Activated CD4-positive, alpha-beta T cell treated with anti-CD3 and anti-CD28 coated beads, Interleukin-2, amount 10 ng/mL, durations not matched to agents 24 days and 14 days (primary cell): ENCODE measurements at places on chromosomes 5 and 9. TPM values are rescaled to one million over a fixed set of nuclear protein-coding genes. Genes with fewer than 3 reads are reported as not detected.
A peak's percentile ranks its signal among the peaks of the same experiment; 100 is the strongest.

ZFP62 gene
- 26.7 and 28.0 TPM in 2 replicates for total RNA-seq

FCN2 gene
- total RNA-seq = not detected in 2 replicates

ZNF658 gene
- total RNA-seq = 2.0 and 2.6 TPM in 2 replicates

- DNase-seq = no peak
Measured at GRCh38 chr9:130001190-130001589, 41.8 kb downstream of the FNBP1 start.

DNA sequence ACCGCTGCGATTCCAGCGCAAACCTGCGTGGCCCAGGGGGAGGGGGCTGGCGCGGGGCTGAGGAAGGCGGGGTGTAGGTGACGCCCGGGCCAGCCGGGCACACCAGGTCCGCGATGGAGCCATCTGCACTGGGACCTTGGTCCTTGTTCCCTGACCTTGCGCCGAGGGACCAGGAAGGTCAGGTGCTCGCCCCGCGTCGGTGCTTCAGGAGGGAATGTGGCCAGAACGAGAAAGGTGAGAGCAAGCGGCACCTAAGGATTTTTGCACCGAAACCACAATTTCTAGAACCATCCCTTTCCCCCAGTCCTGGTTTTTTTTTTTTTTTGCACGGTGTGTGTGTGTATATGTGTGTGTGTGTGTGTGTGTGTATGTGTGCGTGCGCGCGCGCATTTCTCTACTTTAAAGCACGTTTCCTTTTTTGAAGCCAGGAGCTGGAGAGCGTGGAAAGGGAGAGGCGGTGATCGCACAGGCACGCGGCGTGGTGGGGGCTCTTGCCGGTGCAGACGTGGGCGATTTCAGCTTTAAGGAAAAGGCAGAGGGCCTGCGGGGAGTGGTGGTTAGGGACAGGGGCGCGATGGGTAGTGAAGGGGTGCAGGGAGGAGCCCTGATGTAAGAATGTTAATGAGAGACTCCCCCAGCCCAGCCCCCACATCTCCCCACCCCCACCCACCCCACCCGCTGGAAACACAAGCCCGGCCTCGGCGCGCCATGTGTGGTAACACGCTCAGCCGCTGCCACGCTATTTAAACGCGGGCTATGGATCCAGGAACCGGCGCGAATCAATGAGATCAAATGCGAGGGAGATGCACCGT lies at the start of gene NPR3:
Gene NPR3, plus strand, starts transcription at position 772 of the 812 bp plus-strand sequence. CDS start 456 bp downstream, outside the sequence.
- peak; percentile 61 for DNase-seq

- DNase-seq = no peak
Measured at GRCh38 chr5:170554521-170555267, 50.9 kb downstream of the KCNIP1 start.

GRCh38 chr5:151083081-151083676 lies 2.3 kb upstream of the TNIP1 start:
- peak; percentile 90 for DNase-seq

DNA sequence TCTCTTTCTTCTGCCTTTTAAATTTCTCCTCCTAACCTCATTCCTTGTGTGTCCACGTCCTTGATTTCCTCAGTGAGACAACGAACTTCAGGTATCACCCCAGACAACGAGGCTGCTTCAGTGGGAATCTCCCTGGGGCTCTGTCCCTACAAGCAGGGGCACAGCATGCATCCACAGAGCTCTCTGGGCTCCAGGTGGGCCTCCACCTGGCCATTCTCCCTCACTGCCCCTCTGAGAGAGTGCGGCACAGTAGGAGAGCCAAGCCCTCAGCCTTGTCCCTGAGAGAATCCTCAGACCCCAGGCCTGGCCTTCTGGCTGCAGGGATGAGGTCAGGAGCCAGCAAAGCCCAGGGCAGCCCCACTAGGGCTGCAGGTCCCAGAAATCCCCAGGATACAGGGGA lies 105.3 kb downstream of the LHFPL2 start:
- DNase-seq = no peak

- peak; percentile 72 for DNase-seq
Measured at GRCh38 chr9:93097511-93098201, 1.6 kb downstream of the CARD19 start.

GRCh38 chr9:133188006-133188842 lies 20.8 kb downstream of the OBP2B start:
- DNase-seq = peak; percentile 63
